ENCODE measurements at places on chromosomes 4 and X.

GRCh38 chr4:108276690-108277089, 108.0 kb upstream of the LEF1 start:
- no peak for DNase-seq

DNA sequence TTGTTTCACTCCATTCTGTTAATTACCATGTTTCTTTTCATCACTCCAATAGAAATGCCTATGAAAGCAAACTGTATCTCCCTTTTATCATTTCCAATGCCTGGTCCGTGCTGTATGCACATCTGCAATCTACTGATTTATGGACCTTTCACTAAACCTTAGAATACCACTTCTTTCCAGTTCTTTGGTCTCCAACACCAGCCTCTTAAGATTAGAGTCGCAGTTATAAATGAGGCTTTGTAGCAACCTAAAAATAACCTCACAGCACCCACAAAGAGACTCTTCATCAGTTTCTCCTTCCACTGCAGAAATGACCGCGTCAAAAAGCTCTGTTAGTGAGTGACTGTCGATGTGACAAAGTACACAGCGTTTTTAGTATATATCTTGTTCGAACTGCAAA, 282.6 kb downstream of the ADGRA3 start:
- no peak for DNase-seq

- DNase-seq = no peak
Observed at GRCh38 chrX:118904218-118904617, 70.2 kb upstream of the LONRF3 start.

DNA sequence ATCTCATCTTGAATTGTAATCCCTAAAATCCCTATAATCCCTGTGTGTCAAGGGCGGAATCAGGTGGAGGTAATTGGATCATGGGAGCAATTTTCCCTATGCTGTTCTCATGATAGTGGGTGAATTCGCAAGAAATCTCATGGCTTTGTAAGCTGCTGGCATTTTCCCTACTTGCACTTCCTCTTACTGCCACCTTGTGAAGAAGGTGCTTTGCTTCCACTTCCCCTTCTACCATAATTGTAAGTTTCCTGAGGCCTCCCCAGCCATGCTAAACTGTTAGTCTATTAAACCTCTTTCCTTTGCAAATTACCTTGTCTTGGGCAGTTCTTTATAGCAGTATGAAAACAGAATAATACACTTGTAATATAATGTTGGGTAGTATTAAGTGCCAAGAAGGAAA, 1087.4 kb upstream of the SLIT2 start:
- no peak for DNase-seq

- DNase-seq = no peak
Observed at GRCh38 chr4:79905212-79905611, 167.8 kb downstream of the ANTXR2 start.

GRCh38 chrX:70508296-70508911, 63.8 kb downstream of the DLG3 start:
- no peak for DNase-seq
